ENCODE measurements at places on chromosomes 5 and 9.
A peak's percentile ranks its signal among the peaks of the same experiment; 100 is the strongest.

DNA sequence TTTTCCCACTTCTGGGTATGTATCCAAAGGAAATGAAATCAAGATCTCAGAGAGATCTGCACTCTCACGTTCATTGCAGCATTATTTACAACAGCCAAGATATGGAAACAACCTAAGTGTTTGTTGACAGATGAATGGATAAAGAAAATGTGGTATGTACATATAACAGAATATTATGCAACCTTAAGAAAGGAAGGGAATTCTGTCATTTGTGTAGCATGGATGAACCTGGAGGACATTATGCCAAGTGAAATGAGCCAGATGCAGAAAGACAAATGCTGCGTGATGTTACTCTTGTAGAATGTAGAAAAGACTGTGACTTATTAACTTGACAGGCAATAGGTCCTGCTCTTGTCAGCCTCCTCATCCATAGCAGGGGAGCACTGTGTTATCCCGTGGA, 31.4 kb downstream of the PPARGC1B start:
- no peak for DNase-seq

DNA sequence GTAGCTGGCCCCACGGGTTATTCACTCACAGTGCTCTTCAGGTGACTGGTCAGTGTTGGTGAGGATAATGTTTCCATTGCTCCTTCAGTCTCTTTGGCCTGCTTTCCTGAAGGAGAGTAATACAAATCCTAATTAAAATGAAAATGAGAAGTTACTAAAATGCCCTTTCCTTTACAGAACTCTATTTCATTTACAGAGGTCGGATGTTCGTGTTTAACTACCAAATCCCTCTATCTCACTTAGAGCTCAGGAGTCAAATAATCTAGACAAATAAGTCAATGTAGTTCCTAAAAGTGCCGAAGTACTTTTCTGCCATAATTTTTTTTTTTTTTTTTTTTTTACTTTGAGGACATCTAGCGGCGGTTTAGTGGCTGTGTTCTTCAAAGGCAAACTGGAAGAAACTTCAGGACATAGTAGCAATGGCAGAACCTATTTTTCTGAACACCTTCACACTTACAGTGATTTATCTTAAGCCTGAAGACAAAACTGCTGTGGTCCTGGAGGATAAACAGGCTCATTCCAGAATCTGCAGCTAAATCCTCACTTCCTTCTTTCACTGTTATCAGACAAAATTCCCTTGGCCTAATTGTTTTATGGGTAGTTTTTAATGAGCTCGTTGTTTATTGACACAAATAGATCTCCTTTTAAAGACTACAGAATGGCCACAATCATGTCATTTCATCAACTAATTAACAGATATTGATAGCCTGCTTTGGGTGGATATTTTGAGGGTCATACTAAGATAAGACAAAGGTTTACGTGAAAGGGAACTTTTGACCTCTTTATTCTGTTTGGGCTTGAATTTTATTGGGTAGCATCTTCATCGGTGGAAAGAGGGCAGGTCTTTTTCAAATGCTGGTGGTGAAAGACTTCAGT, 207.6 kb upstream of the DMRTA1 start:
- no peak for DNase-seq

DNA sequence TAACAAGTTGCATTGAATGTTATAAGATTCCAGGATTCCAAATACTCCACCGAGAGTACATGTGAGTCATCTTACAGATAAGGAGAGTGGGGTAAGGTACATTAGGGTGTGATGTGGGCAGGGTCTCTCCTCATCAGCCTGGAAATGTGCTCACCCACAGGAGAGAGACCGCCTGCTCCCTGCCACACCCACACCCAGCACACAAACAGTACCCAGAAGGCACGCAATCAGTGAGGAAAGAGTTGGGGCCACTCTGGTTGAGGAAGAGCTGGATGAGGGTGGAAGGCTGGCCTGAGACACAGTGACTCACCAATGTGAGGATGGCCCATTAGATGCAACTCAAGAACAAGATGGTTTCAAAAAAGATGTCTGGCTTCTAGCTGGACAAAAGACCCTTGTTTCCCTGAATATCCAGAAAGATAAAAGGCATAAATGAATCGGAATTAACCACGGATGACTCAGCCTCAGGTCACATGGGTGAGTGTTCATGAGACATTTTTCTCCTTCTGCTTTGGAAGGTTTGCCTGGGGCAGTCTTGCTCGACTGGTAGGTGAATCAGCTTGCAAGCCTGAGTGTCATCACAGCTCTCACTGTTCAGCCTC, 51.1 kb upstream of the LHFPL2 start:
- no peak for DNase-seq

- DNase-seq, result no peak
Measured at GRCh38 chr5:143694357-143694756, 117.6 kb upstream of the HMHB1 start.

DNA sequence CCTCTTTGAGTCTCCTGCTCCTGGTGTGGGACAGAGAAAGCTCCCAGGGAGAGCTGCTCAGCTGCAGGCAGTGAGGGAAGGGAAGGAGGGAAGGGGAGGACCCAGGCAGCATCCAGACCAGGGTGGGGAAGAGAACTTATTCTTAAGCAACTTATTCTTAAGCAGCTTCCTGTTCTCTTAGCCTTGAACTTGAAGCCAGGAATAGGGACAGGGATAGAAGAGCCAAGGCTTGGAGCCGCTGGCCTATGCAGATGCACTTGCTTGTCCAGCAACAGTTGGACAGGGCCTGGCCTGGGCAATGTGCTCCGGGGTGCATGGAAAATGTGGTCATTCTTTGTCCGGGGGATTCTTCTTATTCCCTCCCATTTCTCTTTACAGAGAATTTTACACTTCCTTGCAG, 31.4 kb upstream of the SPTLC1 start:
- no peak for DNase-seq

- DNase-seq, result no peak
Measured at GRCh38 chr5:40877371-40877988, 31.8 kb upstream of the C7 start.

DNA sequence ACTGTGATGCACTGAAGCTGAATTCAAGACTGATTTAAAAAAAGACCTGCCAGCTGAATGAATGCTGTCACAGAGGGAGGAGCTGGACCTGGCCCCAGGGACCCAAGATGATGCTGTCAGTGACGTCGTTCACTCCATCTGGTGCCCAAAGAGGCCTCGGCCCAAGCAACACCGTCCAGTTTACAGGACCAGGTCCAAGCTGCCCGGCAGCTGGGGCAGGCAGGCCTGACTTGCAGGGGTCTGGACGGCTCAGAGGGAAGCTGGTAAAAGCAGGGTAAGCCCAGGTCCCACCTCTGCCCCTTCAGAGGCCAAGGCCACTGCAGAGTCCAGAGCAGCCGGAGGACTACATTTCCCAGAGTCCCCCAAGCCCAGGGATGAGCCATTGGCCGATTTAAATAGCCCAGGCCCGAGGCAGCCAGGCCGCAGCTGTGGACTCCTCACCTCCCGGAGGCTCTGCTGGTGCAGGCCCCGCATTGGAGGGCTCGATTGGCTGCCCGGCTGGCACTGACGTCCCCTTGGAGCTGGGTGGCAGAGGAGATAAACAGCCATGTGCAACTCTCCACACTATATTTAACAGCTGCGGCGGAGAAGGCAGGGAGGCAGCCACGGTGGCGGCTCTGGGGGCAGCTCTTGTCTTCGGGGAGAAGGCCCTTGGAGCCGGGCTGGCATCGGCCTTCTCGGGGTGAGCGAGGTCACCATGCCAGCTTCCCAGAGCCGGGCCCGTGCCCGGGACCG, at the start of gene PLPP7:
TSS of gene PLPP7 (plus strand) at position 423 of the 735 bp plus-strand sequence. CDS start at position 698, 275 bp downstream.
- DNase-seq, result no peak

GRCh38 chr5:72204946-72205345, 97.7 kb downstream of the MAP1B start:
- DNase-seq, result no peak

DNA sequence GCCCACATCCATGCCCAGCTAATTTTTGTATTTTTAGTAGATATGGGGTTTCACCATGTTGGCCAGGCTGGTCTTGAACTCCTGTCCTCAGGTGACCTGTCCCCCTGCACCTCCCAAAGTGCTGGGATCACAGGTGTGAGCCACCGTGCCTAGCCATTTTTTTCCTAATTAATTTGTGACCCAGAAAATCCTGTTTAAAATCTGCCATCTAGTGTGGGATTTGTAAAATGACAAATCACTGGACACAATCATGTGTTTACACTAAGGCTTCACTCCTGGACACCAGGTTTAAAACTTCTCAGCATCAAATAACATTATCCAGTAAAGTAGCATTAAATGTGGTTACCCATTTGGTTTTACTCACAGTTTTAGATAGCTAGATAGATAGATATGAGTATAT, 18.6 kb upstream of the KDM4C start:
- DNase-seq, result no peak

- DNase-seq, result no peak
Measured at GRCh38 chr5:76482984-76483383, 79.9 kb downstream of the IQGAP2 start.

- DNase-seq, result no peak
Measured at GRCh38 chr5:172575416-172575815, 65.6 kb upstream of the NEURL1B start.

- DNase-seq, result peak; percentile 73
Measured at GRCh38 chr5:175652741-175653663, 4.9 kb upstream of the HRH2 start.

- no peak for DNase-seq
Measured at GRCh38 chr5:62309107-62309506, 3.1 kb downstream of the KIF2A start.

DNA sequence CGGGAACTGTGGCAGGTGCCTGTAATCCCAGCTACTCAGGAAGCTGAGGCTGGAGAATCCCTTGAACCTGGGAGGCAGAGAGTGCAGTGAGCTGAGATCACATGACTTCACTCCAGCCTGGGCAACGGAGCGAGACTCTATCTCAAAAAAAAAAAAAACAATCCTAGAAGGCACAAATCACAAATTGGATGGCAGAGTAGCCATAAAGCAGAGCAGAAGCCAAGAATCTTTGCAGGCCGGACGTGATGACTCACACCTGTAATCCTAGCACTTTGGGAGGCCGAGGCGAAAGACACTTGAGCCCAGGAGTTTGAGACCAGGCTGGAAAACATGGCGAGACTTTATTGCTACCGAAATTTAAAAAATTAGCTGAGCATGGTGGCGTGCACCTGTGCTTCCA, 9.2 kb upstream of the FUBP3 start:
- no peak for DNase-seq

- no peak for DNase-seq
Measured at GRCh38 chr5:162817364-162817763, 620.0 kb upstream of the CCNG1 start.

DNA sequence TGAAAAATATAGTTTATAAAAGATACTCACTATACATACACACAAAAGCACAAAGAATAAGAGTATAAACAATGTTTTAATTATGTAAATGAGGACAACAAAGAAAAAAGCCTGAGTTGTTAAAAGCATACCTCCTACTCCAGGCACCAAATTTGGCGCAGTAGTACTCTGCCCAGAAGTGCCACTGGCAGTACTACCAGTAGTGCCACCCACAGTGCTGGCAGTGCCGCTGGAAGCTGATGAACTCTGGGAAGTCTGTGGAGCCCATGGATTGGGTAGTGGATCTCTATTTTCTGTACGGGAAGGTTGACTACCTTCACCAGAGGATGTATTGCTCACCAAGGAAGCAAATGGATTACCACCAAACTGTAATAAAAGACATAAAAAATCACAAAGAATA, 30.2 kb downstream of the UBQLN1 start:
- no peak for DNase-seq

GRCh38 chr9:92414566-92414965, 9.7 kb downstream of the OMD start:
- no peak for DNase-seq

- no peak for DNase-seq
Measured at GRCh38 chr5:98403131-98403530, 370.3 kb upstream of the RGMB start.

- DNase-seq, result no peak
Measured at GRCh38 chr5:54761213-54761701, 224.1 kb downstream of the ESM1 start.

DNA sequence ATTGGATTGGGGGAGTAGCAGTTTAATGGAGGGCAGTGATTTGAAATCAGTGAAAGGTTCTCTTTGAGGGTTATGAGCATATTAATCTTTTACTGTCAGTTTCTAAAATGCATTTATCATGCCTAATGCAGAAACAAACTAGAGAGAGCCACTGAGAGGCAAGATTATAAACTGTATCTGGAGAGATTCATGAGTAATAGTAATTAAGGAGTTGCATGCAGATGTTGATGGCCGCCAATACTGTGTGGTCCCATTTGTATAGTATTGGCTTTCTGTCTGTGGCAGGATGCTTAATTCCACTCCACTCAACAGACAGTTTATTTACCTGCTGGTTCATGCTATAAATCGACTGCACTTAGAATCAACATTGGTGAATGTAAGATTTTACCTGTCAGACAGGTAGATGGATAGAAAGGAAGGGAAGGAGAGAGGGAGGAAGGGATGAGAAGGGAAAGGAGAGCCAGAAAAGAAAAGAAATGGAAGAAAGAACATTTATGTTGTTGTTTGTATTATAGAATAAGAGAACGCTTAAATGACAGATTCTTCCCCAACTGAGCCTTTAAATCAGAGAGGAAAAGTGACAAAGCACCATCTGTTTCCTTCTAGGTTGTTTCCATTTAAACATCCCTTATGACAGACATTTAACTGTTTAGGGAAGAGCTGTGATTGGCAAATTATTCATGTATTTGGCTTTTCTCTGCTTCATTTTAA, 146.5 kb downstream of the PAM start:
- DNase-seq, result no peak

DNA sequence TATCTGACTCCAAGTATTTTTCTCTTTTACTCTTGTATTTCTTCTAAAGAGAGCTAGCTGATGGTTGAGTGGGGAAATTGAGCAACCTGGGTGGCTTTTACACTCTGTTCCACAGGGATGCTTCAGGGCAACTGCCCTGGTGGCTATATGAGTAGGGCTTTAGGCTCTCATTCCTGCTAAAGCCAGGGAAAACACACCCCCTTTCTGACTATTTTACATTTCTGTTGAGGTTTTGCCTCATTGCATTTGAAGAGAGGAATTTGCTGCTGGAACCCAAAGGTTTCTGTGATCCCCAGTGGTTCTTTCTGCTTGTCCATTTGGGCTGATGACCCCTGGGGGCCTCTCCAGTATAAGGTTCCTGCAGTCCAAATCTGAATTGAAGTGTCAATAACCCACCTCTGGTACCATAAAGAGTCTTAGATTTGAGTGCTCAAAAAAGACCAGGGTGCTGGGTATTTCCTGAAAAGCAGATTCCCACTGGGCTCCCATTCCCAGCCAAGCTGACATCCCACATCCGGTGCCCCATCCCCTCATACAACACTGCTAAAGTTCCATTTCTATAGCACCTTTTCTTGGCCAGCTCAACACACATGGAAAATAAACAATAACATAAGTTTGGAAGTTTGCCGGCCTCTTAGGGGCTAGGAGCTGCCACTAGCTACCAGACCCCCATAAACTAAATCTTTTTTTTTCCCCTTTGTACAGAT, 59.5 kb downstream of the PAPPA start:
- no peak for DNase-seq

- no peak for DNase-seq
Measured at GRCh38 chr5:72895758-72896157, 60.1 kb upstream of the FCHO2 start.

GRCh38 chr9:111605041-111605559, 5.7 kb upstream of the PTGR1 start:
- DNase-seq, result no peak

Data from activated T-cell treated with anti-CD3 and anti-CD28 coated beads for 24 hours (primary cell).